ENCODE measurements at places on chromosomes 3 and 15.

- no peak for DNase-seq
These were observed 170.0 kb downstream of the FOXP1 start for GRCh38 chr3:71413572-71413971.

GRCh38 chr3:196072313-196072712 lies 9.6 kb downstream of the TFRC start:
- no peak for DNase-seq

DNA sequence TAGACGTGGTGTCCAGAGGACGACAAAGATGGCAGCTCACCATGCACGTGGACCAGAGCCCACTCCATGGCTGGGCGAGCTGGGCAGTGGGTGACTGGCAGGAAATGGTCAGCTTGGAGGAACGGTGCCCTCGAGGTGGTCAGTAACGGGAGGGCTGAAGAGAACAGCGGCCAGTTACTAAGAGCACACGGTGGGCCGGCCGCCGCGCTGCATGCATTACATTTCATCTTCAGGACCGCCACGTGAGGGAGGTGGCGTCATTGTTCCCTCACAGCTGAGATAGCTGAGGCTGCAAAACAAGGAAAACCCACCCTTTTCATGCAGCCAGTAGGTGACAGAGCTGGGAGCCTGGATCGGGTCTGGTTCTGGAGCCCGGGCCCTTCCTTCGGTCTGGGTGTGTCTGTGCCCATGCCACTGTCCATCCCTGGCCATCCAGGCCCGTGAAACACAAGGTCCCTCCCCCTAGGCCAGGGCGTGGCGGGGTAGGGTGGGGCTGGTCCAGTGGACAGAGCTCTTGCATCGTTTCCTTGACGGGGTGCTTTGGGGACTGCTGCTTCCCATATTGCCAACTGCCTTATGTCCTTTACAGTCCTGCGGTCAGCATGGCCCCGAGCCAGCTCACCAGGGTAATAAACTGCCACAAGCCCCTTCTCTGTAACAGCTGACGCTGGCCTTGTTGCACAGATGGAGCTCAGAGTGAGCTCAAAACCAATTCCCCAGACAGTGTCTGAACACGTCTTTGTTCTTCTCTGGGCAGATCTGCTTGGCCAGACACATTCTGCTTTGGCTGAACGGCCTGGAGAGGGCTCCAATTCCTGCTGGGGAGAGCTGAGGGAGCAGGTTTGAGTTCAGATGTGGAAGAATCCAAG lies 51.8 kb downstream of the RGMA start:
- peak; percentile 52 for DNase-seq

DNA sequence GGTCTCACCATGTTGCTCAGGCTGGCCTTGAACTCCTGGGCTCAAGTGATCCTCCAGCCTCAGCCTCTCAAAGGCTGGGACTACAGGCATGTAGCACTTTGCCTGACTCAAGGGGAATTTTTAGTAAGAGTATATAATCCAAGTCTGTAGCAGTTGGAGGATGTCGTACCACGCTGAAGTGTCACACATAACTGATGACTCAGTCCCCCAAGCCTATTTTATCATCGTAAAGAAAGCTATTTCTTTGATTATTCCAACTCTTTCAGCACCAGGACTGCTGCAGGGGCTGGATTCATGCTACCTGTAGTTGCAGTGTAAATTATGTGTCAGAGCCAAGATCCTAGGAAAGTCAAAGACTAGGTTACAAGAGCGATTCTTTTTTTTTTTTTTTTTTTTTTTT lies 1.4 kb upstream of the PRKCI start:
- no peak for DNase-seq

DNA sequence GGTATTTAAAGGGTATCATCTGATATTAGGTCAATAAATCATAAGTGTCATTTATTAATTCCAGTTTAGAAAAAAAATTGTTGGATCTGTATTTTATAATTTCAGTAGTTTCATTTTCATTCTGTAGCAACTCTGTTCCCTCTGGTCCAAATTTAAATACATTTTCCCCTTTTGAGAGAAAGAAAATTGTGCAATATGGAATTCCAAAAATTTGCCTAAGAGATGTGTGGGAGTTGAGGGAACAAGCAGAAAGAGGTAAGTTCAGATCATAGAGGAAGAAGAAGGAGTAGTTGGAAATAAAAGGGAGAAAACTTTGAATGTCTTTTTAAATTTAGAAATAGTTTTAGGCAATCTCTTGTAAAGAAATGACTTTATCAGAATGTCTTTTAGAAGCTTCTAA lies 48.9 kb upstream of the MME start:
- DNase-seq = peak; percentile 51

- no peak for DNase-seq
These were observed 375.3 kb downstream of the TBC1D5 start for GRCh38 chr3:17367171-17367570.

GRCh38 chr3:185583925-185584324 lies 2.2 kb upstream of the SENP2 start:
- DNase-seq = no peak

GRCh38 chr3:50806806-50807205 lies 132.1 kb downstream of the DOCK3 start:
- no peak for DNase-seq

DNA sequence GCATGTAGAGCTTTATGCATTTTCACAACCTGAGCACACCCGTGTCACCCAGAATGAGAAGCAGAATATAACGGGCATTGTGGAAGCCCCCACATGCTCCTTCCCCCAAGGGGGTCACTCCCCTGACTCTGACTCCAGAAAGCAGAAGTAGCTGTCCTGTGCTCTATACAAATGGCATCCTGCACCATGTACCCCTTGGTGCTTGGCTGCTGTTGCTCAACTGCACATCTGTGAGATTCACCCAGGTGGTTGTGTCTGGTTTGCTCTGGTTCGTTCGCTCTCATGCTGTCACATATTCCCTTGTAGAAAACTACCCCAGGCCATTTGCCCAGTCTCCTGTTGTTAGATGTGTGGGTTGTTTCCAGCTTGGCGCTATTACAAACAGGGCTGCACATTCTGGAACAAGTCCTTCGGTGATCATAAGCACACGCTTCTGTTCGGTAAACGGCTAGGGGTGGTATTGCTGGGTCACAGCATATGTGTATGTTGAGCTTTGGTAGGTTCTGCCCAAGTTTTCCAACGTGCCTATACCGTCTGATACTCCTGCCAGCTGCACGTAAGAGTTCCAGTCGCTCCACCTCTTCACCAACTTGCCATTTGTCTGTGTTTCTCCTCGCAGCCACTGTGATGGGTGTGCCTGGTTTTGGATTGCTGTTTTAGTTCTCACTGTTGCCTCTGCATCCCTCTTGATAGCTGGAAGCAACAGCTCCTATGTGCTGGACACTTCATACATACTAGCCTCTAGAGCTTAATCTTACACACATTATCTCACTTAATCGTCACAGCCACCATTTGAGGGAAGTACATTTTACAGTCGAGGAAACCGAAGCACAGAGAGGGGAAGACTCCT lies 65.4 kb upstream of the SLC6A6 start:
- no peak for DNase-seq

DNA sequence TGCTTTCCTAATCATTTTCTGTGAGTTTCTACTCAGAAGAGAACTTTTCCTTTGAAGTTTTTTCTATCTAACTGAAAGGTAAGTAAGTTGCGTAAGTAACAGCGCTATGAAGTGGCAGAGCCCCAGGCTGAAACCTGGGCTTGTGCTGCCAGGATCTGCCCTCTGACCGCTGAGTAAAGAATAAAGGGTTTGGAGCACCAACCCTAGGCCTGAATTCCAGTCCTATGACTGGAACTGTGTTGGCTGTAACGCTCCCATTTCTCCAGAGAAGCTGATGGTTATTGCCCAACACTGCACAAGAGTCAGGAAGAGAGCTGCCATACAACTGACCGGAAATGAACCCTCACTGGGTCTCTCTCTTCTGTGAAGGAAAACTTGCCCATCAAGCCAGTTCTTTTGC lies 87.0 kb downstream of the FOXB1 start:
- DNase-seq = no peak

DNA sequence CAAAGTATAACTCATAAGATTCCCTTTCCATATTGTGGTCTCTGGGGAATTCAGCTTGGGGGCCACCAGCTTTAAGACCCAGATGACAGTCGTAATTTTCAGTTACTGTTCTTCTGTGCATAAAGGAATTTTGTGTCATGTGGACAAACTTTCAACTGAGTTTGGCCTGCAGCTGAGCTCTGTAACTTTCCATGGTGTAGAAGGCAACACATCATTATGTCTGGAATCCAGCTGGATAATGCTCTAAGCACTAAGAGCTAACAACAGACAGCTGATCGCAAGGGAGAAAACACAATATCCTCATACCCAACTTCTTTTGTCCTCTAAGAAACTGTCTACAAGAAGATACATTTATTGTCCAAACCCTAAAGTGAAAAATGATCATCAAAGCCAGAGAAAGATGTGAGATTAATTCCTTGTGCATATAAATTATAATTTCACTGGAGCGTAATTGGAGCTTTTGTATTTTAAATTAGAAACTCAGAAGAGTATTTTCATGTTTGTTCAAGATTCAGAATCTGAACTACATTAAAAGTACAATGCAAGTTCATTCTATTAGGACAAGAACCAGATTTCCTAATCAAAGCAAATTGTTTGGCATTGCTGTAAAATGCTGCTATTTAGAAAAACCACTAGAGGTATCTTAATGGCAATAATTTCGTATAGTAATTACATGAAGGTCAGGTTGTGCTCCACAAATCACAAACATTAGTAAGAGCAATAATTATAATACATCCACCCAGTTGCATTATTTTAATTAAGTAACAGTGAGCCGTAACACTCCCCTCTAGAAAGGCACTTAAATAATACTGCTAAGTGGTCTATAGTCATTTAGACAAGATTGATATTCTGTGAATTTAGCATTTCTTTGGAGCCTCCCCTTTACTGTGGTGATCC lies 218.8 kb downstream of the ATP8B4 start:
- DNase-seq = no peak

DNA sequence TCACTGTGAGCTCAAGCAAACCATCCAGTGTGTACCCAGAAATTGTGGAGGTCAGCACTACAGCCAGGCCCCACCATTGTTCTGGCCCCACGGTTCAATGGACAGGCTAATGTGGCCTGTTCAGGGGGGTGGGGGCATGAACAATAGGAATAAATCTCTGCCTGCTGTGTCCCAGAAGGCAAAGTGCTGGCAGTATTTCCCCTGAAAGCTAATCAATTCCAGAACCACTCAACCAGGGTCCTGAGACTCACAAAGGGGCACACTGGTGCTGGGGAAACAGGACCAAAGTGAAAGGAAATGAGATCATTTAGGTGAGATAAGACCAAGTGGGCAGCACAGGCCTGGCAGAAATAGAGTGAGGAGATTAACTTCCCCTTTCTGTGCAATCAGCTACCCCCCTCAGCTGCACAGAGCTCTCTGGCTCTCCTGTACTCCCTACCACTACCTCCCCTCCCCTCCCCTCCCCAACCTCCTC lies 11.5 kb downstream of the CRYGS start:
- DNase-seq = peak; percentile 49

DNA sequence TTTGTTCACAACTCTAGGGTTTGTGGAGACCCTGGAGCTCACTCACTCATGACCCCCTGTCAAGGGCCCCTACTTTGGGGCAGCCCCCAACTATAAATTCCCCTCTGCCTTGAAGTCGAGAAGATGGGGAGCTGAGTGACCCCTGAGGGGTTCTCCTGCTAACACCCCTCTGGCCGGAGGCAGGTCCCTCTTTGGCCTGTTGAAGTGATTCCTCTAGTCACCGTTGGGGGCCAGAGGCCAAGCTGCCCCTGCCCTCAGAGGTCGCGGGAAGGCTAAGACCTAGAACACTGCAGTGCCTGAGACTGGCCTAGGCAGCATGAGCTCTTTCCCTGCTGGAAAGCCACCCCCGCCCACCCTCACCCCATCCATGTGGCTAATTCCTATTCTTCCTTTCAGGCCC lies 15.4 kb upstream of the SKOR1 start:
- DNase-seq = no peak

DNA sequence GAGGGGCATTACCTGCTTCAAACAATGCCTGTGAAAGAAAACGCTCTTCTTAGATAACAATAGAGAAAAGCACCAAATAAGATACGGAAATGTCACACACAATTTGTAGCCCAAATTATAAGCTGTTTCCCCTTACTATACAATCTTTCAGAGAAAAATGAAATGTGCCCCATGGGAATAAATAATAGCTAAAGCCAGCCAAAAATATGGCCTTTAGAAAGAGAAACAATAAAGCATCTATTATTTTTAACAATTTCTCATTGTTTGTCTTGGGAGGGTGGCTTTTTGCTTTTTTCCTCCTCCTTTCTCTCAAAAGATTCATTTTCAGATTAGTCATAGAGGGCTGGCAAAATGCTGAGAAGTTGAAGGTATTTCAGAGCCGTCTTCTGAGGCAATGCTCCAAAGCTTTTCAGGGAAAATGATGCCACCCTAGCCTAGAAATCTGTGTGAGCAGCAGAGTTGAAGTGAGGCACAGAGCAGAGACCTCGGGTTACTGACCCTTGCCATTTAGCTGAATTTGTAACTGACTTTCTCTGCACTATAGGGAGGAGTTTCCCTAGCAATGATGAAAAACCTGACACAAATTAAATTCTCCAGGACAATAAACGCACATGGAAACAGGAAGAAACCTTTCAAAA lies 86.3 kb upstream of the PRICKLE2 start:
- no peak for DNase-seq

GRCh38 chr15:90085565-90085964 lies 16.7 kb downstream of the IDH2 start:
- DNase-seq = no peak

- DNase-seq = no peak
These were observed 12.4 kb upstream of the SYN2 start for GRCh38 chr3:11991751-11992150.

- DNase-seq = no peak
These were observed 22.8 kb upstream of the PPP4R2 start for GRCh38 chr3:72973786-72974185.

GRCh38 chr15:65996901-65997300 lies 127.6 kb downstream of the RAB11A start:
- DNase-seq = no peak

DNA sequence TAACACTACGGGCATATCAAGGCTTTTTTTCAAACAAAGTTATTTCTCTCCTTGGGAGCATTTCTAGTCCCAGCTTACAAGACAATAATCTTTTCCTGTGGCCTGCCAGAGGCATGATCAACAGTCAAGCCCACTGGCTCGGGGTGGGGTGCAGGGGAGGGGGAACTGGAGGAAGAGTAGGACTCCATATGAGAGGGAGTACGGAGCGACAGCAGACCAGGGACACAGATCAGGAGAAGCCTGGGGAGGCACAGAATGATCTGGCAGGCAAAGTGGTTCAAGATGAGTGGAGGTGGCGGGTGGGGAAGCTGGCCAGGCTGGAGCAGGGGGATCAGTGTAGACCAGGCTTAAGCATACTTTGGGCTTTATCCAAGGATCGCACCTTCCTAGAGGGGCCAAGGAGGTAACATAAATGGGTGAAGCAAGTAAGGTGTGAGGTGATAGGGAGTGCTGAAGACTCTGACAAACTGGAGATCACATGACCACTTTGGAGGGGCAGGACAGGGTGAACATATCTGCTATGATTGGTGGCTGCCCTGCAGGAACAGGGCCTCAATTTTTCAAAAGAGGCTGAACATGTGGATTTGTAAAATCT lies 37.4 kb downstream of the KLF15 start:
- no peak for DNase-seq

Measured in suppressor macrophage treated with lipopolysaccharide for 4 hours (primary cell).